Activated T-helper 1 cell treated with Interleukin-2 at 50 U/mL for 16 hours (primary cell): ENCODE measurements at places on chromosomes 12 and 14.
A peak's percentile ranks its signal among the peaks of the same experiment; 100 is the strongest.

DNA sequence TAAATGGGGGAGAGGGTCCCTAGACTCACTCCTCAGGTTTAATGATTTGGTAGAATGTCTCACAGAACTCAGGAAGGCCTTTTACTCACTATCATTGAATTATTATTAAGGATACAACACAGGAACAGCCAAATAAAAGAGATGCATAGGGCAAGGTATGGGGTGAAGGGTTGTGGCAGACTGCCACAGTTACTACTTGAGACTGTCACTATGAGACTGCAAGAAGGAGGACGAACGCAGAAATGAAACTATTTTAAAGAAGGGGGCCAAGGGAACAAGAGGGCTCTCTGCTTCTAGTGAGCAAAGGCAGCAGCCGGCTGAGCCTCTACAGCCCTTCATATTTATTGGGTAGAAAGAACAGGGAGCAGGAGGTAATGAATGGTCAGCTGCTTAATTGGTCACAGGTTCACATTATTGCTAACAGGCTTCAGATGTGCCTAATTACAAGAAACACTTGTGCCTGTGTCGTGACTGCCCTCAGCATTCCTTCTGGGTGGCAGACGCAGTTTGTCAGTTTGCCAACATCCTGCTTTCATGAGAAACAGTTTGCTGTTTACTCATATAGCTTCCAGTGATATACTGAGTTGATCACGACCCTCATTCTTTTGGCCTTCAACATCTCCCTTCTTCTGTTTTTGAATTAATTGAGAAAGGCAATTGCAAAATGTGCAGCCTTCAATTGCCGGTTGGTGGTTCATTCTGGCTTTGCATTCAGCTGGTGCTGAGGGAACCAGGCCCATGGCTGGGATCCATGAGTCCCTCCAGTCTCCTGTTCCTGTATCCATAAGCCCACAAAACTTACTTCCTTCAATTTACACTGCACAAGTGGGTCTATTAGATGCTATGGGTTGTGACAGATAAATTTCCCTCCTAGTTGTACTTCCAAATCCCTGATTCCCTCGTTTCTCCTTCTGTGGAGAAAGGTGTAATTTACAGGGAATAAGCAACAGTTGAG is 82.8 kb upstream of the PLEKHG7 start:
- no peak for DNase-seq

- peak; percentile 60 for DNase-seq
These were observed 11.3 kb upstream of the SLC38A2 start for GRCh38 chr12:46383654-46384450.

DNA sequence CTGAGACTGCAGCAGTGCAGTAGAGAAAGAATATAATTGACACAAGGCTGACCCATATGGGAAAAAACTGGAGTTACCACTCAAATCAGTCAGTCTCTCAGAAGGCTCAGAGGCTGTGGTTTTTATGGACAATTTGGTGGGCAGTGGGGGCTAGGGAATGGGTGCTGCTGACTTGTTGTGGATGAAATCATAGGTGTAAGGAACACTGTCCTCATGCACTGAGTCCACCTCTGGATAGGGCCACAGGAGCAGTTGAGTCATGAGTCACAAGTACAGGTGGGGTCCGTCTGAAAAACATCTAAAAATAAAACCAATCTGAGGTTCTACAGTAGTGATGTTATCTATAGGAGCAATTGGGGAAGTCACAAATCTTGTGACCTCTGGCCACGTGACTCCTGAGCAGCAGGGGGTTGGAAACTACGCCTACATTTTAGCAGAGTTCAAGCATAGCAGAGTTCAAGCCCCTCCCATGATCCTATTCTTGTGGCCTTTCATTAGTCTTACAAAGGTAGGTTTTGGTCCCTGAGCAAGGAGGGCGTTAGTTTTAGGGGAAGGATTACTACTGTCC is 18.1 kb upstream of the SGPP1 start:
- DNase-seq, result no peak

DNA sequence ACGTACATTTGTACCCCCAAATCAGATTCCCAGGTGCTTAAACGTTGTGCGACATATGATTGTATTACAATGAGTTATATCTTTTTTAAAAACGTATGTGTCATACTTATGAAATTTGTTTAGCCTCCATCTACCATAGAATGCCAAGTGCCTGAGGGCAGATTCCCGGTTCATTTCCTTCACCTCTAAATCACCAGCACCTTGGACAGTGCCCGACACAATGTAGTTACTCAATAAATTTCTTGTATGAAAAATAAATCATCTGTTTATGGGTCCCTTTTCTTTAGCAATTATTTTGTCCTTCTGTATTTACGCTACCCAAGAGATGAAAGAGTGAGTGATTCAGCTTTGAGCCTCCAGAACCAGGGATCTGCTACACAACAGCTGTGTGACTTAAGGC is 157.4 kb downstream of the TBX5 start:
- no peak for DNase-seq
